Femur (tissue), 1 donor: ENCODE measurements at places on chromosomes 1 and 21.

- DNase-seq, result no peak
These were observed 6.8 kb downstream of the NHLH1 start for GRCh38 chr1:160373696-160374095.

GRCh38 chr1:8955406-8955805, 9.7 kb downstream of the CA6 start:
- no peak for DNase-seq

GRCh38 chr1:182460550-182460951, 10.6 kb downstream of the RGSL1 start:
- DNase-seq, result no peak

GRCh38 chr1:67335411-67335810, 27.7 kb downstream of the IL12RB2 start:
- DNase-seq, result no peak

GRCh38 chr1:231919886-231920285, 293.3 kb downstream of the DISC1 start:
- no peak for DNase-seq

DNA sequence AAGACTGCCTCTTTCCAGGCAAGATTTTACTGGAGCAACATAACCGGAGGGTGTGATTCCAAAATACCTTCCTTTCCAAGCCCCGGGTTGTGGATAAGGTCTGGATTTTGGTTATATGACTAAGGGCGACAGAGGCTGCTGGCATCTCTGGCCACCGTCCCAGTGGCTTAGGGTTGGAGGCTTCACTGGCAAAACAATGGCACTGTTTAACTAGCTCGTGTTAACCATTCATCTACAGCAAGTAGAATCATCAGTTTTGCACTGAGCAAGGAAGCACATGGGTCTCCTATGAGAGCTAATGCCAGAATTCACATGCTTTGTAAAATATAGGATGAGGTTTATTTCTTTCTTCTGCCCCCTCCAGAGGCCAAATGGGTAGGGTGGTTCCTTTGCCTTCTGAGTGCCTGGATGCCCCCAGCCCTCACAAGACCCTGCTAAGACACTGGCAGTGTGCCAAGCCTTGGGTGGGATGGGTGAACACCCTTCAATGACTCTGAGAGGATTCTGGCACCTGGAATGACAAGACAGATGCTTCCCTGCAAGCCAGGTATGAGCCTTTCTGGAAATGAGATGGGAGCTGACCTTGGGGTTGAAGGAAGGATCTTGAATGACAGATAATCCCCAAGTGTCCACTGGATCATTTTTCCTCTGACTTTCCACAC, 36.8 kb downstream of the DHCR24 start:
- no peak for DNase-seq

DNA sequence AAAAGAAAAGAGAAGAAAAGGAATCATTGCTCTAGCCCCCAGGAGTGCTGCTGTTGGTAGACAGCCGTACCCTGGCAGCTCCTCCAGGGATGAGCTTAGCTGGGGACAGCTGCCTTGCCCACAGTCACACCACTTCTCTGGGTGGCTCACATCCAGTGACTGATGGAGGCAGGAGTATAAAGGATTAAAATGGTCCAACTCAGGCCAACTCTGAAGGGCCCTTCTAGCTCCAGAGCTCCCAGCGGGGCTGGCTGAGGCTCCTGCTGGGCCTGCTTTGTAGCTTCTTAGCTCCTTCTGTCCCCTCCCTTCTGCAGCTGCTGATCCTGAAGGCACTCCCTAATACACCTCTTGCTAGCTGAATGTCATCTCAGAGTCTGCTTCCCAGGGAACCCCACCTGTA, 4.4 kb downstream of the CITED4 start:
- DNase-seq, result peak; percentile 55

- DNase-seq, result no peak
These were observed 63.7 kb downstream of the NVL start for GRCh38 chr1:224266105-224266914.

- DNase-seq, result no peak
These were observed 188.5 kb downstream of the TM2D1 start for GRCh38 chr1:61536174-61537108.

- DNase-seq, result peak; percentile 68
These were observed 39.8 kb upstream of the ZC3H12A start for GRCh38 chr1:37434292-37435225.

- DNase-seq, result no peak
These were observed 131.1 kb downstream of the NEK7 start for GRCh38 chr1:198287916-198288315.

DNA sequence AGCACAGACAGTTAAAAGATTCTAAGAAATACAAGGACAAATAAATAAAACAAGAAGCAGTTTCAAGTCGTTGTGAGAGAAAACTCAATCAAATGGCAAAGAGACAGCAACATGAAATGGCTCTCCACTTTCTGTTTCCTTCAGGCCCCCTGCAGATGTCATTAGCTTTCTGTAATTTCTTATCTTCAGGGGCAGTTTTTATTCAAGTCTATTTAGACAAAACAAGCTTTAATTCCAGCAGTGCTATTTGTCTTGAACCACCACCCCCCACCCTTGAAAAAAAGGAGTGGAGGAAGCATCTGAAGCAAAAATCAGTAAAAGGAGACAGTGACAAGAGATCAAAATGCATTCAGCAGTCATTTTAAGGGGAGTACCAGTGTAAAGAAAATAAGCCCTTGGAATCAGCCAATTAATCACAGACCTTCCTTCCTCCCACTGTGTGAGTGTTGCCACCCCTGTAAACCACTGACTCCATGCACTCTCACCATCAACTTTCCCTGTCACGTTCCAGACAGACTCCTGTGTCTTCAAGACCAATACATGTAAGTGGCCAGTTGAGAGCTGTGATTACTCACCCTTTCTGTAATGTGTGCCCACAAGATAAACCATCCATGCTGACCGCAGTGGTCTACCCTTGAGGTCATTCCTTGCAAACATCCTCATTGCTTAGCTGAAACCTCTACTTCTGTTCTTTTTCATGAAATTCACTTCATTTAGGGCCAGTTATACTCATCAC, 136.1 kb upstream of the HOOK1 start:
- DNase-seq, result peak; percentile 49

- DNase-seq, result no peak
These were observed 32.3 kb downstream of the C21orf91 start for GRCh38 chr21:17786851-17787181.

GRCh38 chr1:247294282-247294681, 37.4 kb downstream of the ZNF496 start:
- no peak for DNase-seq

DNA sequence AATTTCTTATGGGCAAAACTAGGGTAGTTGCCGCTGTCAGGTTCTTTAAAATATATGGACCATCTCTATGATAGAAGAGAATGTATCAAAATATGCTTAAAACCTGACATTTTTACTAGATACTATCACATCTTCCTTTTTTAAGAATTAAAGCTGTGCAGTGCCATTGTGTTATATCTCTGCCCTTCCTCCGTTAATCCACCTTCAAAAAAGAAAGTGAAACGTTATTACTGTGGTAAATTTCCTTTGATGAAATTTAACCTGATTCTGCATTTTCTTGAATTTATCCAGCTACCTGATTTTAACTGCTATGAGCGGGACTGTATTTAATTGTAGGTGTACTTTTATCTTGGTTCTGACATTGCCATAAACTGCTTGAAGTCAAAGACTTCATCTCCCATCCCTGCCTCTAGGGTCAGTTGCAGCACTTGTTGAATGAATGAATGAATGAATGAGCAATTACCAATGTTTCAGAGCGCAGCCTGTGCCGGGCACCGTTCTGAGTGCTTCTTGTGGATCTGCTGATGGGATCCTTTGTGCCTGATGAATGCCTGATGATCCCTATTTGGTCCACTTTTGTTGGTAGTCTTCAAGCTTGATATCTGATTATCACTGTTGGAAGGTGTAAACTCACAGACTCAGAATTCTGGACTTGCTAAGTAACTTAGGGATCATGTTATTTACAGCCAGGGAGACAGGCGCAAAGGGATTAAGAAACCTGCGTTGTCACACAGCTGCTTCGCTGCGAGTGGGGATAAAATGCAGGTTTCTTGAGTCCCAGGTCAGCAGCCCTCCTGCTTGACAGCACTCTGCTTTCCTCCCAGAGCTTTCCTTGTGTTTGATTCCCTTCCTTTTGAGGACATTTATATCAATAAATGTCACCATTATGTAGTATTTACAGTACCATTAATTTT, 30.1 kb downstream of the SMYD2 start:
- DNase-seq, result no peak

- DNase-seq, result no peak
These were observed 155.2 kb downstream of the SLC30A10 start for GRCh38 chr1:219773110-219773509.

DNA sequence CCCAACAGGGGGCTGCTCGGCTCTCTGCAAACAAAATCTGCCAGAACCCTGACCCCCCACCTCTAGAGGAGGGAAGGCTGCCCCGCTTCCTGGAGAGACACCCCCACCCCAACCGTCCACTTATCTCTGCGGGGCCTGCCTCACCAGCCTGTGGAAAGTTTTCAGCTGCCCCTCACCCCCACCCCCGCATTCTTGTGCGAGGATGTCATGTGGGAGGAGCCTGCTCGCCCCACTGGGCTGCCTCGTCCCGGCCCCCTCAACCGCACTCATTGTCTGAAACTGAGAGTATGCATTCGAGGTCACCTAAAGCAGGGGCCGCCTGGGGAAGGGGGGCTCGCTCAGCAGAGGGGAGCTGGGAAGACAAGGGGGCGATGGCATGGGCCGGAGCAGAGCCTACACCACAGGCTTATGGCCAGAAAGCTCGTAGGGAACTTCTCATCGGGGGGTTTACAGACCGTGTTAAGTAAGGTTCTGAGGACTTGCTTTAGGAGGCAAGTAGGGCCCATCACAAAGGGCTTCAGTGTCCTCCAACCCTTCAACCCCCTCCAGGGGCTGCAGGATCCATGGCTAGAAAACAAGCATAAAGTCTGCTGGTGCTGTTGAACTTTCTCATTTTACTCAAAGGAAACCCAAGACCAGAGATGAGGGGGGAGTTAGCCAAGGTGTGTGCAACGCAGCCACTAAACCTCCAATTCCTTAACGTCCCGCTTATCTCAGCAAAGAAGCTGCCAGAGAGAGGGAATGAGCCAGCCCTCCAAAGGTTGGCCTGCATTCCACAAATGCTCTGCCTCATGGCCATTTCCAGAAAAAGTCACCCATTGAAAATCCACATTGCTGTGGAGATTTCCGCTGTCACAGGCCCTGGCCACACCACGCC, 9.4 kb downstream of the EPHA2 start:
- DNase-seq, result peak; percentile 94

GRCh38 chr1:220876511-220877376, 2.5 kb upstream of the HLX start:
- peak; percentile 67 for DNase-seq

GRCh38 chr21:29092102-29092959, 18.9 kb upstream of the CCT8 start:
- DNase-seq, result no peak

- DNase-seq, result no peak
These were observed 106.2 kb downstream of the NIBAN1 start for GRCh38 chr1:184867866-184868689.

DNA sequence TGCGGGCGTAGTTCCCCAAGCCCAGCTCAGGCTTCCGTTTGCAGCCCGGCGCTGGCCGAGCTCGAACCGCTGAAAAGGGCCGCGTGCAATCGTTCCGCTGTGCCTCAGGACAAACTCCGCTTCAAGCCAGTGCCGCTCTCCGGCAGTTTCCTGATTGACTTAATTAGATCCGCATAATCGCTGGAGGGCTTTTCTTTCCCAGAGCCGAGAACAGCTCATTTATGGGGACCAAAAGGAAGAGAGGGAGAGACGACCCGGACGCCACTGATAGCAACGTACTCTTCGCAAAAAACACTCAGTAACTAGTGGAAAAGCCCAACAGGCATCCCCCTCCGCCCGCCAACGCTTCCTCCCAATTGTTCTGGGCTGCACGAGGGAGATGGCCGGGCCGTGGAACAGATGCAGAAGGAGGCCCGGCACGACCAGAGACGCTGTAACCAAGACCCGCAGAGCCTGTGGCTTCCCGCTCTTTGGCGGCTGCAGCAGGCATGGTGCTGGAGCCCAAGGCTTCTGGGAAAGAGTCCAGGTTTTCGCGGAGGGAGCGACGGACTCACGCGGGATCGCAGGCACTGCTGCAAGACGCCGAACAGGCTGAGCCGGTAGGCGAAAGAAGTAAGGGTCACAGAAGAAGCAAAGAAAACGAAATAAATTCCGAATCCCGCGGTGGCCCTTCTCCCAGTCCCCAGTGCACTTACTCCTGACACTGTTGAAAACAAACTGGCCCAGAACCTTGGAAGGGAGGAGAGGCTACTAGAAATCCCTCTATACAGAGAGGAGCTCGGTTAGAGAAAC, 3.6 kb upstream of the FOXD2 start:
- peak; percentile 80 for DNase-seq

DNA sequence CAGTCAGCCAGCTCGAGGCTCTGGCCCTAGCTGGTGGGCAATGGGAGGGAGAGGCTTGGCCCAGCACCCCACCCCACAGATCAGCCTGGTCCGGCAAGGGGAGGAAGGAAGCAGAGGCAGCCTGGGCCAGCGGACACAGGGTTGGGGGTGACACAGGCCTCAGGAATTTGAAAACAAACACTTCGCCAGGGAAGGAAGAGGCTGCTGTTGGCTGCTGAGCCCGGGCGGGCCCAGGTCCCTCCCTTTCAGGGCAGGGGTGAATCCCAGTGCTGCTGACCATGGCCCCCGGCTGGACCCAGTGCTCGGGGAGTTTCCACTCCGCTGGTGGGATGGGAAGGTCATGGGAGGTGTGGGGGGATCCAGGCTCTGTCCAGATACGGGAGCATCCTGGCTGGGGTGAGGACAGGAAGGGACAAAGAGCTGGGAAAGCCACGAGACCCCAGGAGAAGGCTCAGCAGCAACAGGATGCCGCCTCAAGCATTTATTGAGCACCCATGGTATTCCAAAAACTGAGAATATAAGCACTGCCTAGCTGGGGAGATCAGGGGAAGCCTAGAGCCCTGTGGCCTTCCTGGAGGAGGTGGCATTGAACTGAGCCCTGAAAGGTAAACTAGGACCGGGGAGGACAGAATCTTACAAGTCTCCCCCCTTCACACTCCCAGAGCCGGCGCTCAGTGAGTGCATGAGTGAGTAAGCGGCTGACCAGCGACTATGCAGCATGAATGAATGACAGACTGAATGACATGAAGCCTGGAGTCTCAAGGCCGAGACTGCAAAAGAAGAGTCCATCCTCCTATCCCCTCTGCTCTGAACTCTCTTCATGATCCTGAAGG, 26.2 kb upstream of the EPHA2 start:
- peak; percentile 93 for DNase-seq

DNA sequence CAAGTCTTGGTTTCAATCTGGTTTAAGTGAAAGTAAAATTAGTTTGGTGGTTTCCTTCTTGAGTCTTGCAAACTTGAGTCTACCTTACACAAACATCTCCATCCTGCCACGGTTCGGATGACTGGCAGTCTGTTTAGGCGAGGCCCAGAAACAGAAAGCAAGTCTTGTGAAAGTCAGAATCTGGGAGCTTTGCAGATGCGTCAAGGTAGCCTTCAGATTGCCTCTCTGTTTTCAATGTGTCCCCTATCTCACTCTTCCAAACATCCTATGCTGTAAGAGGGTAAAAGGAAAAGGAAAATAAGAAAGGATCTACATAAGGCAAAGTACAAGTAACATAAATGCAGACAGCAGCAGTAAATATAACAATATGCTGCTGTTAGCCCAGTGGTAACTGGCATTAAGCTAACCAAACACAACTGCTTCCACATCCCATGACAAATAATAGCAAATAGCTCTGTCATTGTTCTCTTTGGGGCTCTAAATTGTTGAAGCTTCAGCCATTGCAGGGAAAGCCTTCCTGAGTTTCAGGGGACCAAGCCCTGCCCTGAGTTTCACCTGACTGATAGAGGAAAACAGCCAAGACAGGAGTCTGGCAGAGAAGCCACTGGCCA, 26.2 kb upstream of the C1orf105 start:
- no peak for DNase-seq

- DNase-seq, result no peak
These were observed 20.4 kb downstream of the ODF2L start for GRCh38 chr1:86375688-86376087.

- no peak for DNase-seq
These were observed 9.5 kb downstream of the PKNOX1 start for GRCh38 chr21:42983869-42984268.
